ENCODE measurements at places on chromosomes 4 and X.
A peak's percentile ranks its signal among the peaks of the same experiment; 100 is the strongest.

DNA sequence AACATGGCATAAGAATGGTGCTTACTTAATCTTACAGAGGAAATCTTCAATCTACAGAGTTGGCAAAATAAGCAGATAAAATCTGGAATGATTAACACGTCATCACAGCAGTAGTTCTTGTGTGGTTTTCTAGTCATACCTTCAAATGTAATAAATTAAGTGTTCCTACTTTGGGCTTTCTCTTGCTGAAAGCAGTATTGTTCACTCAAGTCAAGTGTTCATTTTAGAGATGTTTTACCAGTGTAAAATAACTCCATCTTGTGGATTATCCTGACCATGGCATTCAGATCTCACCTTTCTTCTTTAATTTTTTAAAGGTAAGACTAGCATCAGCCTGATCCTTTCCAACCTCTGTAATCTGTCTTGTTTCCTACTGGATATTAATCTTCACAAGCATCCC, 72.9 kb downstream of the ADAMTS3 start:
- no peak for DNase-seq

DNA sequence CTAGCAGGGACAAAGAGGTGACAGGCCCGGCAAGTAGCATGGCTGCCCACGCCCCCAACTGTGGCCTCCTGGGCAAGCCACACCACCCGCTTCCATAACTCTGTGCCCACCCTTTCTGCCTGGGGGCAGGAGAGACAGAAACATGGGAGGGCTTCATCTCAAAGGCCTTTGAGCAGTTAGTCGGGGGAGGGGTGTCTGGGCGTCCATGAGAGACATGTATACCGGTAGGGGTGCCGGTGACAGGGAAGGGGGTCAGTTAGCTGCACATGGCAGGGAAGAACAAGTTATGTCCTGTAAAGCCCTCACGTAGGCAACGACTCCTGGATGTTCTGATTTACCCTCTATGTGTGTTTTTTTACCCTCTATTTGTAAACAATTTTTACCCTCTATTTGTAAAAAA, 9.3 kb downstream of the PDZD4 start:
- DNase-seq, result no peak

DNA sequence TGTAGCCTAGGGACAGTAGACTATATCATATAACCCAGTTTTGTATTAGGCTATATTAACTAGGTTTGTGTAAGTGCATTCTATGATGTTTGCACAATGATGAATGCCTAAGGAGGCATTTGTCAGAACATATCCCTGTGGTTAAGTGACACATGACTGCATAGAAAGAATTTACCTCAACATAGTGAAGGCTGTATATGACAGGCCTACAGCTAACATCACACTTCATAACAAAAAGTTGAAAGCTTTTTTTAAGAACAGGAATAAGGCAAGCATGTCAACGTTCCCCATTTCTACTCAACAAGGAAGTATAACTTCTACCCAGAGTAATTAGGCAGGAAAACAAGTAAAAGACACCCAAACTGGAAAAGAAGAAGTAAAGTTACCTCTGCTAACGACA, 165.9 kb upstream of the NDST4 start:
- DNase-seq, result no peak

- no peak for DNase-seq
Measured at GRCh38 chr4:90002441-90003062, 107.9 kb downstream of the MMRN1 start.

DNA sequence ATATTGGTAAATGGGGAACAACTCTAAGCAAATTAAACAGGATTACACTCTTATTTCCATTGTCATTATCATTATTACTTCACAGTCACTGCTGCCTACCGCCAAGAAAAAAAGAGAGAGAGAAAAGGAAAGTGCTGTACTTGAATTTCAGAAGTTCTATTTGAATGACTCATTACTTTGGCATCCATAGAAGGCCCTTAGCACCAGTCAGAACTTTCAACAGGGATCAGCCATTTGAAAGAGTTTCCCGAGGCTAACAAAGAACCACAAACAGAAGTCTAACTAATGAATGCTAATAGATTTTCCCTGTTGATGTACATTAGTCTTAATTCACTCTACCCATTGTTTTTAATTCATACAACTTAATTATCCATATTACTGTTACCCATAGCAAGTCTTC, 116.3 kb downstream of the SHROOM4 start:
- DNase-seq, result no peak

DNA sequence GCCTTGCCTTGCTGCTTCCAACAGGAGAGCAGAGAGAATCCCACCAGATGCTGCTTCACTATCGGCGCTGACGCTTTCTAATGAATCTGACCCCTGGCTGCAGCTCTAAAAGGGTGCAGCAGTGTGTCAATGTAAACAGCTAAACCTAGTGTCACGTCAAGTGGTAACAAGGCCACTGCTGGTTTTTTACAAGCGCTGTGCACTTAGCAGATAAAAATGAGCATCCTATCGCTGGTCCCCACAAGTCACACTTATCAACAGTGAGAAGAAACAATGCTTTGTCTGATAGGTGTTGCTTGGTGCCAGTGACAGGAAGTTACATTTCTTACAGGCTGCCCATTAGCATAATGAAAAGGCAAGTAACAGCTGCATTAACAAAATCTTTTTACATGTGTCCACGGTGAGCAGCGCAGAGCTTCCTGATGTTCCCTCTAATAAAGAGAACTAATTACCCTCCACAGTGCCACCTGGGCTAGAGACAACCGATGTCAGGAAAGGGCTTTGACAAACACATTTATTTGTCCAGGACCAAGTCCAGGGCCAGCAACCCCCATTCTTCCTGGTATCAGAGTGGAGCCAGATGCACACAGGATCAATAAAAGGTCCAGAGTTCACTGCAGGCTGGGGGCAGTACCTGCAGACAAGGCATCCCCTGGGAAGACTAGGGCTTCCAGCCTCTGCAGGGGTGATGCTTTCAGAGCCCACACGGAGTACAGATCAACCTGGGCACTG, 176.0 kb downstream of the MGST2 start:
- no peak for DNase-seq

DNA sequence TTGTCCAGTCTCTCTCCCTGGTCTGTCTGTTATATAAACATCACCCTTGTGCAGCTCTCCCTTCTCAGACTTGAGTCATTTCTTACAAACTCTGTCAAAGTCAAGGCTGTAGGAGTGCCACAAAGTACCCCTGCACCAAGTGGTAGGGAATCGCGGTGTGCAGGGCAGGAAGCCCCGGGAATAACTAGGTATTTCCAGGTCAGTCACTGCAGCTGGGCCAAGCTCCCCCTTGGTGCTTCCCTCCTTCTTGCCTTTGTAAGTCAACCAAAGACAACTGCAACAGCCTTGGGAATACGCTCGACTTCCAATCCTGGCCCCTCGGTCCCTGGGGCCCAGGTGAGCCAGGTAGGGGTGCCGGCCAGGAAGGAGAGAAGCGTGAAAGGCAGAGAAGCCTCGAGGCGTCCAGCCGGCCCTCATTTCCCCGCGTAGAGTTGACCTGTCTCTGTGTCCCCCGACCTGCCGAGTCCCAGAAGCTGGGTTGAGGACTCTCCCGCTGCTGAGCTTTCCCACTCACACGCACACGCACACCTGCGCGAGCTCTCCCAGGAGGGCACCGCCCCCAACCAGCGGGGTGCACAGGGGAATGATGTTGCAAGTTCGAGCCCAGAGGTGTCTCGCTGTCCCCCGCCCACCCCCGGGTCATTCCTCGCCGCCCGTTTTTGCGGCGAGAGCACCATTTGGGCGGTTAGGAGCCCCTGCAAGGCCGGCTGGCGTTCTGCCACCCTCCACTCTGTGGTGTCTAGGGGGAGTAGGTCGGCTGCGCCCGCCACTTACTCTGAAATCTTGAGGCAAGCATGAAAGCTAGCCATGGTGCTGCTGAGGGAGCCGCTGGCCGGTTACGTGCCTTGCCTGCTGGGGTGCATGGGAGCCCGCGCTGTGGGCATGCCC, 22.8 kb upstream of the KIAA1210 start:
- DNase-seq, result no peak

- DNase-seq, result no peak
Measured at GRCh38 chrX:9362363-9362928, 102.4 kb upstream of the TBL1X start.

- no peak for DNase-seq
Measured at GRCh38 chrX:51922561-51922960, 29.1 kb downstream of the MAGED1 start.

- DNase-seq, result no peak
Measured at GRCh38 chr4:157075811-157076577, at the start of gene GLRB. GLRB (plus strand) TSS chr4:157076150; CDS start chr4:157078025, 1,875 bp downstream.

DNA sequence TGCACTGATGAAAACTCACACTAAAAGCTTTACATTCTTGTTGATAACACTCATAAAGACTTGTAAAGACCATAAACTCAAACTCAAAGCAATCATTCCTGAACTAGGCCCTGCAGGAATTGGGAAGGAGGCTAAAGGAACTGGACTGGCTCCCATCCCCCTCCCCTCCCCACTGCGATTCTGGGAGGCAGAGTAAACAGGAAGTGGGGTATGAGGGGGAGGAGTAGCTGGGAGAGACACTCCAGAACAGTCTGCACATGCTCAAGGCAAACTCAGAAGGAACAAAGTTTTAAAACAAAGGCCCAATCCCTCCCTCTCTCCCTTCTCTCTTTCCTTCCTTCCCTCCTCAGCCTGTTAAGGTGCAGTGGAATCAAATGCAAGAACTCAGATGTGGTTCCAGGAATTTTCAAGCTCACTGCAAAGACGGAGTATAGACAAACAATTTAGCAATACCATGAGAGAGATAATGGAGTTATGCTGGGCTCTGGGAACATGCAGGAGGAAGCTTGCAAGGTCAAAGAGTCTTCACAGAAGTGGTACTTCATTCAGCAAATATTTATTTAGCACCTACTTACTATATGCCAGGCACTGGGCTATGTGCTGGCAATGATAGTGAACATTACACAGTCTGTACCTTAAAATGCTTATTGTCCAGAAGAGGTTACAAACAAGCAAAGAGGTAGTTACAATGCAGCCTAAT, 15.9 kb downstream of the MID1IP1 start:
- no peak for DNase-seq

GRCh38 chr4:184376126-184376838, 98.1 kb downstream of the IRF2 start:
- DNase-seq, result no peak

- no peak for DNase-seq
Measured at GRCh38 chr4:27046851-27047250, 186.2 kb downstream of the STIM2 start.

- no peak for DNase-seq
Measured at GRCh38 chr4:24070117-24070516, 180.3 kb upstream of the PPARGC1A start.

DNA sequence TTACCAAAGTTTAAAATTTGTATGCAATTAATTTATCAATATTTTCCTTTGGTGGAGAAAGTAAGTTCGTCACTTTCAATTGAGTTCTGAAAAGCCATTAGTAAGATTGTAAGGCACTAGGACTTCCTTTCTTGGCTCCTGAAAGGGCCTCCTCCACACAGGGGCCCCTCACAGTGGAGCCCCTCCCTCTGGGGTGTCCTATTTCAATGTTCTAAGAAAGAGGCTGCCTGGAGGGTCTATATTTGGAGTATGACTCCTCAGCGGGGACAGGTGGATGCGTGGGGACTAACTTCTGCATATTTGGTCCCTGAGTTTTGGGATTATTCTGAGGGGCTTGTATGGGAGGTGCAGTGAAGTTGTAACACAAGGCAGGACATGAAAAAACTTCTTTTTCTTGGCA, 1.6 kb upstream of the ARMCX4 start:
- DNase-seq, result no peak

DNA sequence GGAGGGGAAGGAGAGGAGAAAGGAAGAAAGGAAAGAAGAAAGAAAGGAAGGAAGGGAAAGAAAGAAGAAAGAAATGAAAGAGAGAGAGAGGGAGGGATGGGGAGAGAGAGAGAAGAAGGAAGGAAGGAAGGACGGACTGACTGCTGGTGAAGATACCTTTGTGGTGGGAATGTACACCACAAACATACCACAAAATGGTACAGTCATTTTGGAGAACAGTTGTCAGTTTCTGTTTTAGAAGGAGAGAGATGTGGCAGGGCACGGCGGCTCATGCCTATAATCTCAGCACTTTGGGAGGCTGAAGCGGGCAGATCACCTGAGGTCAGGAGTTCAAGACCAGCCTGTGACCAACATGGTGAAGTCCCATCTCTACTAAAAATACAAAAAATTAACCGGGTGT, 40.0 kb upstream of the SHISA3 start:
- no peak for DNase-seq

DNA sequence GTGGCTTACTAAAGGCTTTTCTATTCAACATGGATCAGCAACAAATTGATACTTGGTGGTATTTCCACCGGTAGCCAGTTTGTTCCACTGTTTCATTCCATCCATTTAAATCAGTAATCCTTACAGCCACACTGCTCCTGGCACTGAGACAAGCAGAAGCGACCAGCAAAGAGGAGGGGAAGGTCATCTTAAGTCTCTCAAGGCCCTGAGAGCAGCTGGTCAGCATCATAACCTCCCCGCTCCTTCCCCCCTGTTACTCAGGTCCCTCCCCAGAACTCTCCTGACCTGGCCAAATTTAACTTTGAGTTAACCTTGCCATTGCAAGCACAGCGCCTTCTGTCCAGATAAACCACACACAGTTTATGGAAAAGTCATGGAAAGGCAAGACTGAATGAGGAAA, 331.3 kb upstream of the KLF3 start:
- DNase-seq, result no peak

GRCh38 chr4:16862697-16863096, 35.7 kb downstream of the LDB2 start:
- DNase-seq, result no peak

GRCh38 chr4:108036213-108036612, 46.5 kb downstream of the HADH start:
- DNase-seq, result peak; percentile 77

GRCh38 chr4:80199004-80199560, 1.8 kb downstream of the PRDM8 start:
- DNase-seq, result no peak

GRCh38 chrX:120732461-120732860, 102.6 kb upstream of the C1GALT1C1 start:
- DNase-seq, result no peak

DNA sequence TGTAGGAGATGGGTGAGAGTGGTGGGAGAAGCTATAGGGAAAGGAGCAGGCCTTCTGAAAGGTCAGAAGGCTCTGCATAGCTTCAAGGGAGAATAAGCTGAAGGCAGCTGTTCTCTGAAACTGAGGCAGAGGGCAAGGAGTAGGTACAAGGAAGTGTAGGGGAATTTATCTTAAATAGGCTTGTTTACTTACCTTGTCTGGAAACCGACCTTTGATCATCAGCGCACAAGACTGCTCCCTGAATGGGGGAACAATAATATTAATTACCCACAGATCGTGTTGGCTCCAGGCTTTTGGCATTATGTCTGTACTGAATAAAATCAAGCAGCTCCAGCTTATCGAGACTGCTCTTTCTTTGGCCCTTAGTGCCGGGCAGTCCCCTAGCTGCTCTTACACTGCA, 175.5 kb upstream of the MAGEB16 start:
- DNase-seq, result no peak

DNA sequence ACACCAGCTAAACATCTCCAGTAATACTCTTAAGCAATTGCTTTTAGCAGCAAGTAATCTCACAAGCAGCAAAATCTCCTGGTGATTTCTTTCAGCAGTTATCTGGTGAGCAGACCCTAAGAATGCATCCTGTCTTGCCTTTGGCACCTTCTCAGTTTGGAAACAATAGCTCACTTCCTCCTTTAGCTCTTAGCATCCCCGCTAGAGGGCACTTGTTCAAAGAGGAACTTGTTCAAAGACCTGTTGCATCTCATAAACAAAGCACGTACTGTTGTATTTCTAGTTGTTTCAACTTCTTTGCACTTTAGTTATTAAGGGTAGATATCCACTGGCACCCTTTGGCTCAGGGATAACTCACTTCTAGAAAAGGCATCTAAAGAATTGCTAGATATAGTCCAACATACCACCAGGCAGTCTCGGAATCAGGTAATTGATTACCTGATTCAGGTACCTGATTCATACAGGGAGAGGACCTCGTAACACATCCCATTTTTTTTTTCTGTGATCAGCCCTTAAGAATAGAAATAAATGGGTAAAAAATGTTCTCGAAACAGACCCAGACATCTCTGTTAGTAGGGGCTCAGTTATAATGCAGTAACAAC, 81.9 kb upstream of the QRFPR start:
- peak; percentile 29 for DNase-seq
